ENCODE measurements at places on chromosomes 5 and 9.
A peak's percentile ranks its signal among the peaks of the same experiment; 100 is the strongest.

DNA sequence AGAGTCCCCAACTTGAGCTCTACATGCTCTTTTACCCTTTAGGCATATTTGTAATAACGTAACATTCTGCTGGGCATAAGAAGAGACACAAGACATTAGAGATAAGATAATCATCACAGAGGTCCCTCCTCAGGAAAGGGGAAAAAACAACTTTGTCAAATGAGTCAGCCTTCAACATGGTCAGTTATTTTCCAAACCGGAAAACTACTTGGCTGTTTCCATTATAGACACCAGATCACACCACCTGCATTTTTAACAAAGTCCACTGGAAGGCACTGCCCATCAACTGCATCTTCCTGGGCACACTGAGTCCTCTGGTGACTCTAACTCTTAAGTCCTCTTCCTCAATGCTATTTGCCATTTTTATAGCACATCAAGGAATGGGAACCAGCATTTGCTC lies 221.8 kb downstream of the FAM114A2 start:
- no peak for DNase-seq

DNA sequence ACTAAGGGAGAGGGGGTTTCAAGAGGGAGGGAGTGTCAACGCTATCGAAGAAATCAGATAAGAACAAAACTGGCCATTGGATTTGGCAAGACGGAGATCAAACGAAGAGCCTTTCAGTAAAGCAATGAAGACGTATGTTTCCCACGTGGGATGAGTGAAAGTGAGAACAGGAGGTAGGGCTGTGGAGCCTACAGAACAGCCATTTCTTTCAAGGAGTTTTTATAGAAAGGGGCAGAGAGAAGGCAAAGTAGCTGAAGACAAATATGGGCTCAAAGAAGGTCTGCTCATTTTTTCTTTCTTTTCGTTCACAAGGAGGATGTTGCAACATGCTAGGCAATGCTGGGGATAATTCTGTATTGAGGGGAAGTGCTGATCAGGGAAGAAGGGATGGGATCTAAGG lies 98.3 kb downstream of the SUSD1 start:
- DNase-seq: no peak

DNA sequence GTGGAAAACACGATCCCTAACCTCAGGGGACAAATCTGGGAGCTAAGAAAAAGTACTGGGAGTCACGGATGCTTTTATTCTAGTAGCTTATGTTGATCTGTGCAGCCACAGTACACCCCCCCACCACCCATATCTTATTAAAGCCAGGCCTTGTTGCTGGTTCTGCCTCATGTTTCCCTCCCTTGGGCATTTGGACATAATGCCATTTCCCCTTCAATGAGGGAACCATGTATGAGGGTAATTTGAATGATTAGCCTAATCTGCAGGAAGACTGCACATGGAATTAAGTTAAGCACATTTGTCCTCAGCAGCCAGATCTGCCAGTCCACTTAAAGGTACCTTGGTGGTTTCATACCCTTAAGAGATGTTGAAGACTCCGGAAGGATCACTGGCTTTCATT lies 102.0 kb downstream of the ARHGAP26 start:
- DNase-seq: no peak

DNA sequence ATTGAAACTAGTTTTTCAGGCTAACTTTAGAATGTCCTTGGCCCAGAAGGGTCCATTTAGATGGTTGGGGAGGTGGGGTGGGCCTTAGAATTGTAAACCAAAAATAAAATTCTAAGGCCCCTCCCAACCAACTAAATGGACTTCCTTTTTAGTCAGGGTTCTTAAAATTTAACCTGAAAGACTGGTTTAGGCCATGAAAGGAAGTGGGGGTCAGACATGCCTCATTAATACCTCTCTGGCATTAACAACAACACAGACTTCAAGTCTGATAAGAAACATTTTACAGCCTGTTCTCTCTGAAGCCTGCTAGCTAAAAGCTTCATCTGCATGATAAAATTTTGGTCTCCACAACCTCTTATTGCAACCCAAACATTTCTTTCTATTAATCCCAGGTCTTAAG lies 65.5 kb upstream of the TNC start:
- DNase-seq: no peak

DNA sequence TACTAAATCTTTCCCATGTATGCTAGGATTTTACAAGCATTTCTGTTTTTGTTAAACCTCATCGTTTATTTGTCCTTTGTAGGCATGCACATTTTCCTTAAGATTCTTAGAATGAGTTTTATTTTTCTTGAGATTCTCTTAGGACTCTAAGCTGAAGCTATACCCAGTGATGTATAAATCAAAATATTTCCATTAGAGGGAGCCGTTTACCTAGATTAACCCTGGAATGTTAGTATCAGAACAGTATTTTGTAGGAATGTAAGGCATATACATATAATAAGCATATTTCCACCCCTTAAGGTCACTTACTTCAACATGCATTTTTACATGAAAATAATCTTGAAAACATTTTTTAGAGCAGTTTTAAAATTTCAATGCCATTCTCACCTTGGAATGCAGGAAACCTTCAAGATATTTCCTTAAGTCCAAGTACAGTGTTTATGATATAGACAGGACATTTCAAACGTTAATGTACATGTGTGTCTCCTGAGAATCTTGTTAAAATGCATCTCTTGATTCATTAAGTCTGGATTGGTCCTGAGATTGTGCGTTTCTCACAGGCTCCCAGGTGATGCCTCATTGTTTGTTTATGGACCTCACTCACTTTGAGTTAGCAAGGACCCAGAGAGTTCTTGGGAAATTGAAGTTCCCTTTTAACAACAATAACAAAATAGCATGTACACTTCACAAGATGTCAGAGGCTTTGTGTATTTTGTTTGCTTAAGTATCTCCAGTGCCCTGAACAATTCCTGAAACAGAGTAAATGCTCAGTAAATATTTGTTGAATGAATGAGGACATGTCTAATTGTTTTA lies 34.9 kb upstream of the FCHO2 start:
- peak; percentile 61 for DNase-seq

GRCh38 chr9:77731930-77732329 lies 83.8 kb upstream of the GNA14 start:
- DNase-seq: no peak

GRCh38 chr5:143454936-143455516 lies 51.5 kb upstream of the NR3C1 start:
- DNase-seq: no peak

DNA sequence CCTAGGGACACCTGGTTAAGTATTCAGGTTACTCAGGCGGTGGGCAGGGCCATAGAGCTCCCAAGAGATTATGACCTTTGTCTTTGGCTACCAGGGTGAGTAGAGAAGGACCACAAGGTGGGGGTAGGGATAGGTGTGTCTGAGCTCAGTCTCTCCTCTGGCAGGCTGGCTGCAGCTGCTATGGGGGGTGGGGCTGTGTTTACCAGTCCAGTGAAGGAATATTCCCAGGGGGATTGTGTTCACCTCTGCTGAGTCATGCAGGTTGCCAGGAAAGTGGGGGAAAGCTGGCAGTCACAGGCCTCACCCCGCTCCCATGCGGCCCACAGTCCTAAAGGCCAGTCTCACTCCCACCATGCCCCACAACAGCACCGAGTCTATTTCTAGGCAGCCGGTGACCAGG lies 53.6 kb upstream of the POU5F2 start:
- DNase-seq: no peak

DNA sequence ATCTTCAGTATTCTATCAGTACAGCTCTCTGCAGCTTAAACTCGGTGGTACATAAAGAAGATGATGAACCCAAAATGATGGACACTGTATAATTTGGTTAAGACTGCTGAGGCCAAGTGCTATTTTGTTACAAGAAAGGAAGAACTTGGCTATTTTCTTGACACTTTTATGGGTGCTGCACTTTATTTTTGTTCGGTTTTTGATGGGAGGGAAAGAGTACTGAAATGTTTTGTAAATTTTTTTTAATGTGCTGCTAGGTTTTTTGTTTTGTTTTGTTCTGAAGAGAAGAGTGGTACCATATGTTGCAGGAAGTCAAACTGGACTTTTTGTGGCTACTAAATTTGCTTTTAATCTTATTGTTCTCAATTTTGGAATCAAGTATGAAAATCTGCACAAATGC lies 26.7 kb downstream of the CDC37L1 start:
- DNase-seq: no peak

- DNase-seq: no peak
Observed at GRCh38 chr9:137891588-137892423, 14.2 kb downstream of the CACNA1B start.

- no peak for DNase-seq
Observed at GRCh38 chr9:69279084-69279731, 45.8 kb upstream of the ENTREP1 start.

GRCh38 chr9:11320989-11321388 lies 708.2 kb upstream of the PTPRD start:
- DNase-seq: no peak

GRCh38 chr9:133026426-133026825 lies 4.4 kb upstream of the GTF3C5 start:
- DNase-seq: no peak

DNA sequence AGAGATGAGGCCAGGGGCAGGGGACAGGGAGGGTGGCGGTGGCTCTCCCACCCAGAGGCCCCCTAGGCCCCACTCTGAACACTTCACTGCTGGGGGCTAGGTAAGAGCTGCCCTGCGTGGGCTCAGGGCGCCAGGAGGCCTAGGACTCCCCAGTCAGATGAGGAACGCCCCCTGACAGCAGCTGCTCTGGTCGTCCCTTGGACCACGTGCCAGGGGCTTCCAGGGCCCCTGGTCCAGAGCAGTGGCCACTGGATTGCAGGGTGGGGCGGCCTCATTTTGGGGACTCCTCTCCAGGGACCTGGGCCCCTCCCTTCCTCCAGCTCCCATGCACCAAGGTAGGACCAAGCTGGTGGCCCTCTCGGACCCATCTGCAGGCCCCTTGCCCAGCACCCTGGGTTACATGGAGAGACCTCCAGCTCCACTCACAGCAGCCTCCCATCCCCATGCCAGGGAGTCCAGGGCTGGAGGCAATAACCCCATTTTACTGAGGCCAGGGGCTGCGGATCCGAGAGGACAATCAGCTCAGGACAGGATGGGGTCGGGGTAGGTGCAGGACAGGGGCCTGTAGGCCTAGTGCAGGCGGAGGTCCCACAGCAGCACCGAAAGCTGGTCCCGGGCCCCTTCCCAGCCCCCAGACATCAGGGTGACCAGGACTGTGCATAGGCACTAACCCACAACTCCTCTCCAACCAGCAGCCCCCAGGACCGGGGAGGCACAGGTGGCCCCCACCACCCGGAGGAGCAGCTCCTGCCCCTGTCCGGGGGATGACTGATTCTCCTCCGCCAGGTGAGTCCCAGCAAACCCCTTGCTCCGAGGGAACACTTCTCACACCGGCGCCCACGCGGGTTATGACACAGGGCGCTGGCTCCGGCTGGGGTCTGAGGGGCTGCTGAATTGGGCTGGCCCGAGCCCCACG lies 1.5 kb downstream of the EGFL7 start:
- no peak for DNase-seq

DNA sequence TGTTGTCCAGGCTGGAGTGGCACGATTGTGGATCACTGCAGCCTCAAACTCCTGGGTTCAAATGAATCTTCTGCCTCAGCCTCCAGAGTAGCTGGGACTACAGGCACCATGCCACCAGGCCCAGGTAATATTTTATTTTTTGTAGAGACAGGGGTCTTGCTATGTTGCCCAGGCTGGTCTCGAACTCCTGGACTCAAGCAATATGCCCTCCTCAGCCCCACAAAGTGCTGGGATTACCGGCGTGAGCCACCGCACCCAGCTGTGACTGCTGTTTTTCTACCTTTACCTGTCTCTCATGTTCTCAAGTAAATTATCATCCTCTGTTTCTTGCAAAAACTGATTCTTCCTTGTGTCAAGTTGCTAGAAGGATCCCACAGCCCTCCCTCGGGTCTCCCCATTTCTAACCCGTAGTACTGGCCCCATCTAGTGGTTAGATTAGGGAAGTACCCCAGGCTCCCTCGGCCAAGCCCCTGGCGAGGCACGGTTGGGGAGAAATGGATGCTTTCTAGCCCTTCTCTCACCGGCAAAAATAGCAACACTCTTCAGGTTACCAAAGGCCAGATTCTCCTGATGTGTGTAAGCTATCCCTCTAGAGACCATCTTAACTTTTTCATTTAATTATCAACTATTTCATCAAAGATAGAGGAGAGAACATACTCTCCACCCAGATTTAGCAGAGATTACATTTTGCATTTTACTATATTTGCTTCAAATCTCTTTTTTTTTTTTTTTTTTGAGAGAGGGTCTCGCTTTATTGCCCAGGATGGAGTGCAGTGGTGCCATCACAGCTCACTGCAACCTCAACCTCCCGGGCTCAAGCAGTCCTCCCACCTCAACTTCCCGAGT lies 19.2 kb upstream of the TOR1B start:
- peak; percentile 74 for DNase-seq

- DNase-seq: no peak
Observed at GRCh38 chr5:129051283-129051682, 43.3 kb upstream of the ISOC1 start.

GRCh38 chr5:103375863-103376591 lies 117.5 kb downstream of the MACIR start:
- no peak for DNase-seq

DNA sequence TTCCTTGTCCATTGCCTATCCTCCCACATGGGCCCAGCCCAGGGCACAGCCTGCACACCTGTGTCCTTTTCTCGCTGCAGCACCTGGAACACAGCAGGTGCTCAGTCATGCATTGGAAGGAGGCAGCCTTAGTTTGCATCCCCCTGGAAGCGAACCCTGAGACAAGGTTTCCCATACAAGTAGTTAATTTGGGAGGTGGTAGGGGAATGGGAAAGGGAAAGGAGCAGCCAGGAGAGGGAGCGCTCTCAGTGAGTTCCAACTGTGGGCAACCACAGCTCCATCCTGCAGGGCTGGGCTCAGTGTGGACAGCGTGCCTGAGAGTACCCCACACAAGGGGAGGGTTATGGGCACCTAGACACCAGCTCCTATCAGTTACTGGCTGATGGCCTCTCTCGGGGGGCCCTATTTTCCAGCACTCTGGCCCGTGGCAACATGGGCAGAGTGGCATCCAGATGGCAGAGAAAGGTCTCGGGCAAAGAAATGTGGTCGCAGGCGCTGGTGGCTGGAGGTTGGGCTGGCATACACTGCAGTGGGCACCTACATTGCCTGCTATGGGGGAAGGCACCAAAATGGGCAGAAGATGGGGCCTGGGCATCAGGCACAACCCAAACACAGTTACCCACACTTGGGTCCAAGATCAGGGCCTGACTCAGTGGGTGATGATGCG lies 50.1 kb downstream of the TSPAN17 start:
- DNase-seq: no peak

DNA sequence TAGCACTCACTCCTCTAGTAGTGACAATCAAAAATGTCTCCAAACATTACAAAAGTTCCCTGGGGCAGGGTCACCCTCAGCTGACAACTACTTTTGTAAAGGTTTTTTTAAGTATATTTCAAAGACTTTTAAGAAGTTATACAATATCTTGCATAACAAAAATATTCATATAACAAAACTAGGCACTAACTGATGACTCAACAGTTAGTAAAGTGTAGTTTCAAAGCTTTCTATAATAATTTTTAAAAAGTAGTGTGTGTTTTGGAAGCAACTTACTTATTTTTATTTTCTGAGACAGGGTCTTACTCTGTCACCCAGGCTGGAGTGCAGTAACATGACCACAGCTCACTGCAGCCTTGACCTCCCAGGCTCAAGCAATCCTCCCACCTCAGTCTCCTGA lies 84.9 kb downstream of the BAAT start:
- DNase-seq: no peak
